ENCODE measurements at places on chromosomes 7 and 10.

GRCh38 chr10:13904064-13904463, 317.3 kb downstream of the PRPF18 start:
- ATAC-seq, result no peak

DNA sequence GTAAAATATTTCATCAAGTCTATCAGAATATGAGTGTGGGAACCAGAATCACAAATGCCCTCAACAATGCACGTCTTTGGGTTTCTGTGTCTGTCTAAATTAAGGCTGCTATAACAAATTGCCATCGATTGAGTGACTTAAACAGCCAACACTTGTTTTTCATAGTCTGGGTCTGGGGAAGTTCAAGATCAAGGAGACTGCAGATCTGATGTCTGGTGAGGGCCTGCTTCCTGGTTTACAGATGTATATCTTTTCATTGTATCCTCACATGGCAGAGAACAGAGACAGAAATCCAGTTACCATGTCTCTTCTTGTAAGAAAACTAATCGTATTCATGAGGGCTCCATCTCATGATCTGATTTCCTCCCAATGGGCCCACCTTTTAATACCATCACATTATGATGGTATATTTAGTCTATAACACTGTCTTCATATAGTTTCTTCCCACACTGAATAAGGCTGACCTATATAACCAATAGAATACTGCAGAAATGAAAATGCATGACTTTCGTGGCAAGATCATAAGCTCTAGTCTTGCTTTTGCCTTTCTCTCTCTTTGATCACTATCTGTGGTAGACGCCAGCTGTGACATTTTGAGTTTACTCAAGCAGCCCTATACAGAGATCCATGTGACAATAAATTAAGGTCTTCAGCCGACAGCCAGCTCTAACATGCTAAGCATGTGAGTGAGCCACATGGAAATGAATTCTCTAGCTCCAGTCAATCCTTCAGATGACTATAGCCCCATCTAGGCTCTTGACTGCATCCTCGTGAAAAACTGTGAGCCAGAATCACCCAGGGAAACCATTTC, 51.9 kb downstream of the THSD7A start:
- ATAC-seq, result no peak

DNA sequence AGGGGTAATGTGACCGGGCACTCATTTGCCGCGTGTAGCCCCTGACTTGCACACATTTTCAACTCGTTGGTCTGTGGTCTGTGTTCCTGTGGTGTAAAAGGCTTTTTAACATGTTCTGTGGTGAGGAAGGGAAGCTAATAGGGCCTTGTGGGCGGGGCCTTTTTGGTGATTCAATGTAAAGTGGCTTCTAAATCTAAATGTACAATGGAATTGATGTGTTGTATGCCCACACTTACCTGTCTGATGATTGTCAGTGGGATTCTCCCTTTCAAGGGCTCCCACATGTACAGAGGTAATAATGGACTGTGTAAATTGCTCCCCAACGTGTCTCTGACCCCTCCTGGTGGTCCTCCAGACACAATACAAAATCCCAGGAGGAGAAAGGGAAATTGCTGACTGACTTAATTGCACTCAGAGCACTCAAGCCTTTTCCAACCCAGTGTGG, 43.1 kb upstream of the GATAD1 start:
- ATAC-seq, result no peak

DNA sequence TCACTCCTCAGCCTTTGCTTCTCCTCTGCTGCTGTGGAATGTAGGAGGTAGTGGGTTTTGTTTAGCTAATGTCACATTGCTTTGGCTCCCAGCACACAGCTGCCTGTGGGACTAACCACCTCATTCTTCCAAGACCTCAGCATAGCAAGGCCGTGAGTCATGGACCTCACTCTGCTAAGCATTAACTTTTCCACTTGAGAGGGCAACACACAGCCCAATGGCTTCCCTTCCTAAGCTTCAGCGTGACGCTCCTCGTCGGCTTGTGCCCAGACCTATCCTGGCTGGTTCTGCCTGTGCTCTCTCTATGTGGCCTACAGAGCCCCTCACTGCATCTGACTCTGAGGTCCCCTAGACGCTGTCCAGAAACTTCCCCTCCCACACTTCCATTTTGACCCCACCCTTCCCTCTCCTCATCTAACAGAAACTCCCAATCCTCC, 23.3 kb downstream of the MYOF start:
- ATAC-seq, result peak; percentile 97

- ATAC-seq, result no peak
These were observed 389.1 kb upstream of the ANKRD30A start for GRCh38 chr10:36736311-36736710.

GRCh38 chr7:102305414-102306268, 19.0 kb downstream of the SH2B2 start:
- no peak for ATAC-seq

- no peak for ATAC-seq
These were observed 91.7 kb downstream of the GLRX3 start for GRCh38 chr10:130227883-130228282.

DNA sequence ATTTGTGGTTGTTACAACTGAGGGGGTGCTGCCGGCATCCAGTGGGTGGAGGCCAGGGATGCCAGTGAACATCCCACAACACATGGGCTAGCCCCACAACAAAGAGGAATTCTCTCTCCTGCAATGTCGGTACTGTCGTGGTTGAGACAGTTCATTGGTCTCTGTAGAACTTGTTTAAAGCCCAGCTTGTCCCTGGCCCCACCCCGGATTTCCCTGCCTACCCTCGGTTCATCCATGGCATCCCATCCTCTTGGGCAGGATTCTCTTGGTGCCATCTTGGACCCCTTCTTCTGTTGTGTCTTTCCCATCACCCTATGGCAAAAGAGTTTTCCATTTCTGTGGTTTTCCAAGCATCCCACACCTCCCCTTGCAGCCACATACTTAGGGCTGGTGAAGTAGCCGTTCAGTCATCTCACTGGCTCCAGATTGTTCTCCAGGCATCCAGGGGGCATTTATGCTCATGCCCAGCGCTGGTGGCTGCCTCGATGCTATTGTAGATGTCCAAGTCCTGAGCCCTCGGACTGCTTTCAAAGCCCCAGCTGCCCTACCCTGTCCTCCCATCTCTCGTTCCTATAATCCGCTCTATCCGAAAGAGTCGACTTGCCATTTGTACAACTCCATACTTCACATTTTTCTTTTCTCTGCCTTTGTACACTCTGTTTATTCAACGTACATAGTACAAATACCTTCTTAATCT, 39.2 kb downstream of the MGMT start:
- ATAC-seq, result no peak

DNA sequence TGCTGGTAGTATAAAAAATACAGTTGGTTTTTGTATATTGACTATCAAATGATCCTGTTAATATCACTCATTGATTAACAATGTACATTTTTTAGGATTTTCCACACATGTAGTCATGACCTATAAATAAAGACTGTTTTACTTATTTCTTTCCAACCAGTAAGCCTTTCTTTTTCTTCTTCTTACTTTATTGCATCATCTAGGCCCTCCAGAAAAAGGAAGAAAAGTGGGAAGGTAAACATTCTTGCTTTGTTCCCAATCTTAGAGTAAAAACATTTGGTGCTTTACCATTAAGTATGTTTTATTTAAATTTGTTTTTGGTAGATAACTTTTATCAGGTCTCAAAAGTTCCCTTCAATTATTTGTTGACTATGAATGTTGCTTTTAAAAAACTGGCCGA, 47.1 kb upstream of the CCNY start:
- ATAC-seq, result no peak

Data from SK-N-SH treated with all-trans-retinoic acid at 6 μM for 48 hours (cell line).